ENCODE measurements at places on chromosomes 4 and X.

GRCh38 chr4:32184186-32184585 is 1464.0 kb downstream of the PCDH7 start:
- DNase-seq: no peak

DNA sequence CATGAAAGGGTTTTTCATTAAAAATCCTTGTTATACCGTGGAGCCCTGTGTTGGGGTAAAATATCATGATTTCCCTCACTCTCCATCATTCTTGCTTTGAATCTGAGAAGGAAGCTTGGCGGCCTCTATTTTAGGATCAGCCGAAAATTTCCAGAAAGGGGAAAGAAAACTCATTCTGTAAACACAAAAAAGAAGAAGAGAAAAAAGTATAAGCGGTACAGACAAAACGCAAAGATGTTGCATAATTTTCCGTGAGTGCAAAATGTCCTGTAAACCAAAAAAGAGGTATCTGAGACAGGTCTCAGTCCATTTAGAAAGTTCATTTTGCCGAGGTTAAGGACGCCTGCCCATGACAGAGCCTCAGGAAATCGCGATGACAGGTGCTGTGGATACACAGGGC is 5.3 kb downstream of the CSF2RA start:
- DNase-seq: no peak

DNA sequence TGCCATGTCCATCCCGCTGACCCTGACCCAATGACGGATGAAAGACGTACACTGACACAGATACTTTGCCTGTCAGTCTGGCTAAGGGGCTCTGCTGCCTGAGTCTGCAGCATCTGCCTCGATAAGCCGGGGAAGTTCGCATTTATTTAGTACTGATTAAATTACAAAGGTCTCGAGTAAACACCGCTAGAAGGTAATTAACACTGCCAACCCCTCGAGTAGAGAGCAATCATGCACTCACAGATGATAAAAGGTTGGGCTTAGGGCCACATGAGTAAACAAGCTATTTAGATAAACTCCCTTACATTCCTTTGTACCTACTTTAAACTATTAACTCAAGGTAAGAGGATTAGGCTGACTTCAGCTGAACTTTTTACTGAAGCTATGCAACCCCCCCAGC is 16.0 kb upstream of the RBMXL3 start:
- no peak for DNase-seq

DNA sequence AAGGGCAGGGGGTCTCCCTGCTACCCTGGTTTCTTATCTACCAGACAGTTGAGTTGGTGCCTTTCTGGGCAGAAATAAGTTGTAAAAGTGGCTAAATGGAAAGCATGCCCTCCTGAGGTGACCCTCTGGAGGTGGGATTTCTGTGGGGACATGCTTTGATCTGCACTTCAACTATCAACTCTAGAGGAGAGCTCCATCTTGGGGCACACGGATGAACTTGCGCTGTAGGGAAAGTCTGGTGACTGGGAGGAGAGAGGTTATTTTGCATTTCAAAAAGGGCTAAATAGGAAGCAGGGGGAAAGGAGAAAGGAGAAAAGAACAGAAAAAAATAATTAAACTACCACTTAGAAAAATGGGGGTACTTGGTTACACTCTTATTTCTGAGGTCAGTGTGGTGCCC is 12.7 kb upstream of the RHOXF2B start:
- no peak for DNase-seq

DNA sequence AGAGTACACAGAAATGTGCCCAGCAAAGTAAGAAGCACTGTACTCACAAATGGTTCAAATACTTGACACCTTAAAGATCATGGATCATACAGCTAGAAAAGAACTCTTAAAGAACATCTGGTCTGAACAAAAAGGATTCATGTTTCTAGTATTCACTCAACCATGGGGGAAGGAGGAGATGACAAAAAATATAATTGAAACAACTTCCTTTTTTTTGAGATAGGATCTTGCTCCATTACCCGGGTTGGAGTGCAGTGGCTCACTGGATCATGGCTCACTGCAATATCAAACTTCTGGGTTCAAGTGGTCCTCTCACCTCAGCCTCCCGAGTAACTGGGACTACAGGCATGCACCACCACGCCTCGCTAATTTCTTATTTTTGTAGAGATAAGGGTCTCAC is 6.0 kb downstream of the DHX15 start:
- no peak for DNase-seq

DNA sequence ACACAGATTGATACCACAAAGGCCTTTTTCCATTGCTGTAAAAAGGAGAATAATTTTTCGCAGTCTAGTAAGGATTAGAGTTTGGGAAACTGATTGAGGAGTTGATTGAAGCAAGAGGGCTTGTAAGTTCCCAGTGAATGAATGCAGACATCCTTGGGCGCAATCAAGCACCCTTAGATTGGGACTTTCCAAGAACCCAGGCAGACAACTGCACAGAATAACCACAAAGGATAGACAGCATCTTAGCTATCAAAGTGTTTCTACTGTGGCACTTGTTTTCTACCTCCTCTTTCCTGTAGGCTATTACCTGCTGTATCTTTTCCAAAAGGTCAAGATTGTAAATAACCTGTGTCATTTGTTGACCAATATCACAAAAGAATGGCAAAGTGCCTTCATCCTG is 2.6 kb downstream of the COX18 start:
- no peak for DNase-seq

DNA sequence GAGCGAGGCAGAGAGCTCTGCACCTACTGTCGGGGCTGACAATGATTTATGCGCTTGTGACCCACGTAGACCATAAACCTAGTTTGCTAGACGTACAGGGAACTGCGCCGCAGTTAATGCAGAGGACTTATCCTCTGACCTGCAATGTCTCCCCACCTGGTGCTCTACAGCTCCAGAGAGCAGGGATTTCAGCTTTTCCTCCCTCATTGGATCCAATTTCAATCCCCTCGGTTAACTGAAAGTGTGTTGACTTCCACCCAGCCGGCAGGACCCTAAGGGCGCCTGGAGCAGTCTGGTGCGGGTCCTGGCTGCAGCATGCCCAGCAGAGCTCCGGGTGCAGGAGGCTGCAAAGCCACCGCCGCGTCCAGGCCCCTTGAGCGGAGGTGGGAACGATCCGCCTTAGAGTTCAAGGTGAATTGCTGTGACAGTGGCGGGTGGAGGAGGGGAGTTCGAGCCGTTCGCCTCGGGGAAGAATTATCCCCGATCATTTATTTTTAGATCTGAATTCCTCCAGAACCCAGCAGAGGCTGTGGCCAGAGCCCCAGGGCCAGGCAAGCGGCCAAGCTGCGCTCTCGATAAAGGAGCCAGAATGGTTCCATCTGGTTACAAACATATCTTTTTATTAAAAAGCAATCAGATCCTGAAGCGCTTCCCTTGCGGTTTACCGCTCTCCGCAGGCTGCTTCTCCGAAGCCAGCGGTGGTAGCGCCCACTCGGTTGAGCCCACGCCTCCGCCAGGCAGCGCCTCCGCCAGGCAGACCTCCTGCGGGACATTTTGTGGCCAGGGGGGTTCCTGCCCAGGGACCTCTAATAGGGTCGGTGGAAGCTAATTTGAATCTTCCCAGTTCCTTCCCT is 66.0 kb downstream of the FBXO8 start:
- peak; percentile 44 for DNase-seq

DNA sequence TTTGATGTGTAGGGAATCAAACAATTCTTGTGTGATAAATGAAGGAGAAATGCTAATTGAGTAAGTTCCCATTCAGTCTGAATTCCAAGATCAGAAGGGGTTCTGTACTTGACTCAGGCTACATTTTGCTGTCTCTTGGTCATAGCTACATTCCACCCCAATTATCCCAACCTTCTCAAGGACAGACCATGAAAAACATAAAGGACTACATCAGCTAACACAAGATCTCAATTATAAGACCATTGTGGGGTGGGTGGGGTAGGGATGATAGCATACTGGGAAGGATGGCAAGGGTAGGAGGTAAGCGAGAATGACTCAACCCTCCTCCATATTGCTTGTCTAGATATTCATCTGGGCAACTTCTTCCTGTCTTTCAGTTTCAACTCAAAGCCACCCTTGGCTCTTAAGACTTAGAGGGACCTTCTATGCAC is 87.4 kb upstream of the ETNPPL start:
- DNase-seq: peak; percentile 18

DNA sequence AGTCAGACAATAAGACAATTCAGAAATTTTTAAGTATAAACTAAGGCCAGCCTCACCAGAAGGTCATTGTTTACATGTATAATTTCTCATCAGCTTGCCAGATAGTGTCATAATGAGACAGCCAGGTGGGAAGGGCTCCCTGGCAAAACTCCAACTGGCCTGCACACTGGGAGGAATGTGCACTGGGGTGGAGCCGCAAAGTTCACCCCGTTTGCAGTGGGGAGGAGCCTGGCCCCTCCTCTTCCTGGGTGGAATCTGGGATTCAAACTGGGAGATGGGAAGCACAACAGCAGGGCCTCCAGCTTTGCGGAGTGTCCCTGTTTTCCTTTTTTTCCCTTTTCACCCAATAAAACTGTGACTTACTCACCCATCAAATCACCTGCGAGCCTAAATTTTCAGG is 329.9 kb downstream of the SMARCA1 start:
- no peak for DNase-seq

DNA sequence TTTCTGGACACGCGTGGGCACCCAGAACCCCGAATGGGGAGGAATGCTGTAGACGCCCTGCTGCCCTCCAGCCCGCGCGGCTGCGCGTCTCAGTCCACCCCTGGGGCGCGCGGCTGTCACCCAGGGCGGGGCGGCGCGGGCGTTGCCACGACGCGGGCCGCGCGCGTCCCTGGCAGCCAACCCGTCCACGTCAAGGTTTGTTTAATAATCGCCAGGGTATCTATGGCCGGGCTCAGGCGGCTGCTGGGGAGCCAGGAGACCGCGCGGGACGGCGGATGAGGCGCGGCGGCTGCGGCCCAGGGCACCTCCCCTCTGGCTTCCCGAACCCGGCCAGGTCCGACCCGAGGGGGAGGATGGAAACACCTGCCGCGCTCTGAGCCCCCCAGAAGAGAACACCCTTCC is at the start of gene SPATA18:
Gene SPATA18 (plus strand): TSS at position 92 of the 402 bp plus-strand sequence. CDS start 401 bp downstream, outside the sequence.
- no peak for DNase-seq

DNA sequence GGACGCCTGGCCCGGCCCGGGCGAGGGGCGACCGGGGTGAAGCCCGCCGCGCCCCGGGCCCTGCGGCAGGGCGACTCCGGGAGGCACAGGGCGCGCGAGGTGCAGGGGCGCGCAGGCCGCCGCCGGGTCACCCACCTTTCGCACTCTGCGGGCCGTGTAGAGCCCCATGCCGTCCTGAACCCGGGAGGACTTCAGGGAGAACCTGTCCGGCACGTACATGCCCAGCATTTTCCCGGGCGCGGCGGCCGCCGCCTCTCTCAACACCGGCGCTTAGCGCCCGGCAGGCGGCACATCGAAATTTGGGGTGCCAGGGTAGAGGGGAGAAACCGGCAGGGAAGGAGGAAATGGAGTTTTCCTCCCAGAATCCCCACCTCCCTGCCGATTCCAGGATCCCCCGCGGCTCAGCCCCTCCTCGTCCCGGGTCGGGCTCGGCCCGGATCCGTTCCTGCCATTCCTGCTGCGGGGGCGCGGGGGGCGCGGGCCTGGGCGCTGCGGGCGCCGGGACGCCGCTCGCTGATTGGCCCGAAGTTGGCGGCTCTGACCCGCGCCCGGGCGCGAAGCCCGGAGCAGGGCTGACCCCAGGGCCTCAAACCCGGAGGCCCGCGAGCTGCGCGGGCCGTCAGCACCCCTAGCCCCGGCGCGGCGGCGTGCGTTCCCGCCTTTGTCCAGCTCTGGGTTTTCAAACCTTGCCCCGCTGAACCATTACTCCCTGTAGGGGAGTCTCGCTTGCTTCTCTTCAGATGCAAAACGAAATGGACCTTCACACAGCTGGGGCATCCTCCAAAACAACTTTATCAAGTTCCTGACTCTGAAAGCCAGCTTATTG is at the start of gene PRDM5:
Gene PRDM5 (minus strand): TSS at position 346 of the 826 bp plus-strand sequence. CDS start 118 bp downstream, at position 228.
- peak; percentile 61 for DNase-seq

DNA sequence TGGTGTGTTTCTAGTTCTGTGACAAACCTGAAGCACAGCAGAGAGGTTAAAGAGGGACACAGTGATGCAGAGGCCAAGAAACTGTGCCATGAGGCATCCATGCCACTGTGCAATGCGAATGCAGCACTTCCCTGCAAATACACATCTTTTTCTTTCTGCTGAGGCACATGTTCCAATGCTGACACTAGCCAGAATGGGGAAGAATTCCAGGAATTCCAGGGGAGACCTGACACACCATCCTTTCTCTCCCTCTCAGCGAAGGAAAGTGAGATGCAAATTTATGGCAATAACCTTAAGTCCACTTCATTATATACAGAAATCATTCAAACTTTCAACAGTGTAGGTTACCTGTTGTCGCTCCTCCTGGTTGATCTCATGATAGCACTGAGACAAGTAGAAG is 204.8 kb downstream of the LDB2 start:
- DNase-seq: no peak

- DNase-seq: no peak
Observed at GRCh38 chr4:111761531-111761930, 383.7 kb upstream of the FAM241A start.

- no peak for DNase-seq
Observed at GRCh38 chrX:45024501-45024900, 151.5 kb downstream of the KDM6A start.

- no peak for DNase-seq
Observed at GRCh38 chr4:100170986-100171385, 19.3 kb downstream of the DDIT4L start.

- DNase-seq: no peak
Observed at GRCh38 chrX:82127228-82128123, 925.6 kb downstream of the SH3BGRL start.

- peak; percentile 32 for DNase-seq
Observed at GRCh38 chrX:19440713-19441112, 74.6 kb downstream of the MAP3K15 start.

- DNase-seq: peak; percentile 47
Observed at GRCh38 chrX:46788902-46789301, 30.0 kb upstream of the SLC9A7 start.

- DNase-seq: peak; percentile 48
Observed at GRCh38 chr4:175947117-175947722, 118.4 kb upstream of the WDR17 start.

DNA sequence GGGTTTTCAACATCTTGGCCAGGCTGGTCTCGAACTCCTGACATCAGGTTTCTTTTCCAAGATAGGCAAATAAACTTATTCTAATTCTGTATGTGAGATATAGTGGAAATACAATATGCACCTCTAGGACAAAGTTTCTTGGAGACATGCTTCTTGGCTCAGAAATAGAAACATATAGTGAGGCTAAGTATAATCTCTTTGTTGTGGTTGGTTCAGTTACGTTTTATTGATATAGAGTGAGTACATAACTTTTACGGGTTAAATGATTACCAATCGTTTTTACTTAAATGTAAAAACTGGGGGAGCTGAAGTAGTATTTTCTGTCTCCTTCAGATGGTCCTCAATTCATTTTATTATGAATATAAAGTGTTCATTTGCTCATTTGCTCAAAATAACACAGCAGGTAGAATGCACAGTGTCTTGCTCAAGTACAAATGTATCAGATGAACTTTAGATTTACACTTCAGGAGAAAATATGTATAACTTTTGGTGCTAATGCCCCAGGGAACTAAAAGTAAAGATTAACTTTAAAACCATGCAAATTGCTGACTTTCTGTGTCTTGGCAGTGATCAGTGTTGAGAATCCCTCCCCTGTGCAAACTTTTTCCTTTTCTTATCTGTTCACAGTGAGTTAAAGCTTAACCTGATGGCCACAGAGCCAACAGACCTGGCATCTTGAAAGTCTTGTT is 77.6 kb downstream of the AFF1 start:
- DNase-seq: no peak

GRCh38 chr4:54027311-54027710 is 37.1 kb downstream of the CHIC2 start:
- DNase-seq: no peak

- peak; percentile 40 for DNase-seq
Observed at GRCh38 chr4:61741327-61742096, 541.4 kb downstream of the ADGRL3 start.
